Omental fat pad (tissue), 4 donors: ENCODE measurements at places on chromosomes 4 and X. TPM values are rescaled to one million over a fixed set of nuclear protein-coding genes. Genes with fewer than 3 reads are reported as not detected.

Gene RASSF6
- total RNA-seq: 0.31 TPM

Gene ERVMER34-1
- total RNA-seq: 0.60 TPM

Gene ATOH1
- total RNA-seq: not detected

Gene FATE1
- not detected for total RNA-seq

Gene CCDC149
- total RNA-seq: 16.0 TPM

Gene EDNRA
- 7.6 TPM for total RNA-seq

Gene CASP6
- 10.2 TPM for total RNA-seq

Gene SAGE1
- total RNA-seq: not detected

Gene FGA
- total RNA-seq: not detected

Gene MAGED4
- total RNA-seq: 5.7 TPM

Gene CAMK2D
- 86.1 TPM for total RNA-seq

Gene GLUD2
- 6.7 TPM for total RNA-seq
